ENCODE measurements at places on chromosomes 4 and X.

DNA sequence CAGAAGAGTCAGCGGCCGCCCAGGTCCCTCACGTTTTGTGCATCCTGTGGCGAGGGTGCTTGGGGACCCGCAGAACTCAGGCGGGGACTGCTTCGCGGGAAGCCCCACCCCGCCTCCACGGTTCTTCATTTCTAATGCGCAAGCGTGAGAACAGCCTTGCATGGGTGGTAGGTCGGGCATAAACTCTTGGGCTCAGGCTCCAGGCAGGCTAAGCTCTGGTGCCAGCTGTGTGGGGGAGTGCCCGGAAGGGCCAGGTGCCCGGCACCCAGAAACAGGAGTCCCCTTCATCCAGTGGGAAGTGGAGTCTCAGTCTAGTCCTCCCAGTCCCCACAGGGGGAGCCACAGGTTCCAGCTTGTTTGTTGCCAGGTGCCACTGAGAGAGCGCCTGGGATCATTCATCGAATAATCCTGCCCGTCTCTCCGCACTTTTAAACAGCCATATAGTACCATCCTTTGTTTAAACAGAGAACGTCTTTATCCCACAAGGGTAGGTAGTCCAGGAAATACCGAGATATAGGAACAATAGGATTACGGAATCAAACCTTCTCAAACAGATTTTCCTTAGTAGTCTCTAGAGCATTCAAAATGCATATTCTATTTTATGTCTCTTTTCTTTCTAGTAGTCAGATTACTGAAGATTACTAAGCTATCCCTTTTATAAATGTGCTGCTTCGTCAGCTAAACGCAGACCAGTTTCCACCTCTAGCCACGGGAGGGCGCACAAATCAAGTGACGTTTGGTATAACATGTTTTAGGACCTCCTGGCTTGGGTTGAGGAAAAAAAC is 12.7 kb upstream of the RBBP7 start:
- peak; percentile 35 for DNase-seq
- H3K27ac ChIP-seq: no peak overlapping the region
- H3K4me1 ChIP-seq: no peaks in the 10 kb centered on the region
- peak overlapping the region; percentile 62 for H3K4me3 ChIP-seq
- H3K27me3 ChIP-seq: no peaks in the 10 kb centered on the region

GRCh38 chrX:1485033-1485432 is 32.3 kb upstream of the ASMTL start:
- H3K27ac ChIP-seq: no peak overlapping the region
- no peaks in the 10 kb centered on the region for H3K36me3 ChIP-seq
- DNase-seq: no peak
- no peak overlapping the region for H3K4me3 ChIP-seq
- H3K27me3 ChIP-seq: no peaks in the 10 kb centered on the region
- H3K4me1 ChIP-seq: no peaks in the 10 kb centered on the region

GRCh38 chr4:39308611-39309010 is 57.6 kb downstream of the RFC1 start:
- DNase-seq: peak; percentile 42
- H3K36me3 ChIP-seq: peaks cover 32% of the 10 kb centered on the region
- H3K27ac ChIP-seq: no peak overlapping the region
- peaks cover 5% of the 10 kb centered on the region for H3K4me1 ChIP-seq

DNA sequence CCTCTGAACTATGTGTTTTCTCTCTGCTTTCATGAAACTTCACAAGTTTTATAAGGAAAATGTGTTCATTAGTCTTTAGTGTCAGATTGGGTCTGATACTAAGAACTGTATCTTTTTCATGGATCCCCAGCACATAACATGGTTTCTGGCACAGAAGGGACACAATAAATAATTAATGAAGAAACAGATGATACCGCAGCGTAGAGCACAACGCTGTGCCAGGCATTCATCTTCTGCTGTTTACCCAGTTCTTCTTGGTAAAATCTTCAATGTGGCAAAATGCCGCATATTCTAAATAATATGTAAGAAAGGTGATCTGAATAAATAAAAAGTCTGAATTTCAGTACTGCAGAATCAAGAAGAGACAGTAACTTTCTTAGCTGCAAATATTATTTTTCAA is 12.3 kb downstream of the SCARB2 start:
- no peak overlapping the region for H3K4me3 ChIP-seq
- no peak for DNase-seq
- no peaks in the 10 kb centered on the region for H3K36me3 ChIP-seq
- no peaks in the 10 kb centered on the region for H3K27me3 ChIP-seq
- peaks cover 38% of the 10 kb centered on the region for H3K4me1 ChIP-seq

DNA sequence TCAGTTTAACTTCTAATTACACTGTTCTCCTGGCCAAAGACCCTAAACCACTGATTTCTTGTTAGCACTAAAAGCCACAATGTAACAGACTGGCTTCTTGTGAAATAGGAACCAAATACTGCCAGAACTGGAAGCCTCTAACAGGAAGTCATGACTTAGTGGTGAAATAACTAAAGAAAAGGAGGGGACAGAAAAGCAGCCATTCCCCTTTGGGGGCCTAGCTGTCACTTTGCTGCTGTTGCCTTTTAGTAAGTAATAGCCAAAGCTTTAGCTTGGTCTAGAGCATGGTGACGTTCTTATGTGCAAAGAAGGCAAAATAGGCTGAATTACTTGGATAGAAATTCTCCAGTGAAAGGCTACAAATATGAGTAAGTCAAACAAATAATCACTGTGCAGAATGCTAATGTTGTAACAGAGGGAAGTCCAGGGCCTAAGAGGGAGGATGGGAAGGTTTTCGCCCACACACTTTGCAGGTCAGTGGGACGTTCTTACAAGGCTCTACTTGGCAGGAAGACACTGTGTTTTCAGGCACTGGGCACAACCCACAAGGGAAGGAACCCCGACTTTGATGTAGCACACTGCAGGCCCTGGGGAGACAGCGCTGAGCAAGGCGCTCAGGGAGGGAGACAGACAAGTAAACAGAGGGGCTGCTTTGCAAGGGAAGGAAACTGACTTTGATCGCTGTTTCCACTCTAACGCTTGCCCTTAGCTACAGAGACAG is 16.7 kb downstream of the GAB3 start:
- H3K27ac ChIP-seq: peak overlapping the region; percentile 71
- peaks cover 75% of the 10 kb centered on the region for H3K4me1 ChIP-seq
- peak overlapping the region; percentile 1 for H3K4me3 ChIP-seq
- H3K36me3 ChIP-seq: no peaks in the 10 kb centered on the region
- no peaks in the 10 kb centered on the region for H3K27me3 ChIP-seq
- peak; percentile 73 for DNase-seq

DNA sequence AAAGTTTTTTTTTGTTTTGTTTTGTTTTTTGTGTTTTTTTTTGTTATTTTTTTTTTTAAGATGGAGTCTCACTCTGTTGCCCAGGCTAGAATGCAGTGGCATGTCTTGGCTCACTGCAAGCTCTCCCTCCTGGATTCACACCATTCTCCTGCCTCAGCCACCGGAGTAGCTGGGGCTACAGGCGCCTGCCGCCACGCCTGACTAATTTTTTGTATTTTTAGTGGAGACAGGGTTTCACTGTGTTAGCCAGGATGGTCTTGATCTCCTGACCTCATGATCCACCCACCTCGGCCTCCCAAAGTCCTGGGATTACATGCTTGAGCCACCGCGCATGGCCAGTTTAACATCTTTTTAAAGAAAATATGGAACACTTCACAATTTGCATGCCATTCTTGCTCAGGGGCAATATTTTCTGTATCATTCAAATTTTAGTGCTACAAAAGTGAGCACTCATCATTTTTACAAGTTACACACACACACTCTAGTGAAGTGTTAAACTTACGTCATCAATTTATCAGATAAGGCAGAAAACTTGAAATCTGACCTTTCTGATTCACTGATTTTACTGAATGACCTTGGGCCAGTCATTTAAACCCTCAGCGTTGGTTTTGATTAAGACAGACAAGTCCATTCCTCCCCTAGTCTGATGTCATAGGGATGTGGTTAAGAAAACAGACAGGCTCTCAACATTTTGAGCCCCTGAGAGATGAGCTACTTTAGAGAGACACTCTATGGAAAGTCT is 61.2 kb downstream of the TRIM2 start:
- H3K4me3 ChIP-seq: no peak overlapping the region
- H3K27ac ChIP-seq: no peak overlapping the region
- no peak for DNase-seq
- no peaks in the 10 kb centered on the region for H3K36me3 ChIP-seq

DNA sequence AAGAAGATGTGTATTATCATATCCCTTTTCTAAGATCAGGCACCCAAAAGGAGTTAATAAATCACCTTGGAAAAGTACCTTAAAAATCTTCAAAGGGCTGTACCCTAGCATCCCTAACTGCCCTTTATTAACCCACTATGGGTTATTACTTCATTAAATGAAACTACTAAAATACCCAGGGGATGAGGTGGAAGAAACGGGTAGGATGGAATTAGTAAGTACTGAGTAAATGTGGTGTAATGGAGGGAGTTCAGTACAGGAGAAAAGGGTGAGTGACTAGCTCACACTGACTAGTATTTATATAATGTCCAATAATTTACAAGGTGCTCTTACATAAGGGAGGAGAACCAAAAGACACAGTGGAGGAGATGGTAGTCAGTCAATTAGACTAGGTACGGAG is 51.0 kb upstream of the RASGEF1B start:
- no peaks in the 10 kb centered on the region for H3K4me1 ChIP-seq
- no peak overlapping the region for H3K27ac ChIP-seq
- no peak overlapping the region for H3K4me3 ChIP-seq
- no peaks in the 10 kb centered on the region for H3K36me3 ChIP-seq
- no peaks in the 10 kb centered on the region for H3K27me3 ChIP-seq

DNA sequence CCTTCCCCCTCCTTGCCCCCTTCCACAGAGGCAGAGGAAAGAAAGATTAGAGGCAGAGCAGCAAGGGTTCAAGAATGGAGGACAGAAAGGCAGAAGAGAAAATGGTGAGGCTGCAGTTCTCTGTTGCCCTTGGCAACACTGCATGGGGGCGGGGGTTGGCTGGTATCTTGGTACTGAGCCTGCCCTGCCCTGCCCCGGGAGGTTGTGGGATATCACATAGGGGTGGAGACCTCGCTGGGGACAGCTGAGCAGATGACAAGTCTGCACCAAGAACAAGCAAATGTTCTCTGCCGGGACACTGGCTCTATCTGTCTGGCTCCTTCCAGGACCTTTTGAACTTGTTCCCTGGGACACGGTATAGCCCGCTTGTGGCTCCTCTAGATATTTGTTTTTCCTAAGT is 39.8 kb downstream of the NHS start:
- no peaks in the 10 kb centered on the region for H3K36me3 ChIP-seq
- H3K27me3 ChIP-seq: no peaks in the 10 kb centered on the region
- H3K4me1 ChIP-seq: peaks cover 54% of the 10 kb centered on the region

DNA sequence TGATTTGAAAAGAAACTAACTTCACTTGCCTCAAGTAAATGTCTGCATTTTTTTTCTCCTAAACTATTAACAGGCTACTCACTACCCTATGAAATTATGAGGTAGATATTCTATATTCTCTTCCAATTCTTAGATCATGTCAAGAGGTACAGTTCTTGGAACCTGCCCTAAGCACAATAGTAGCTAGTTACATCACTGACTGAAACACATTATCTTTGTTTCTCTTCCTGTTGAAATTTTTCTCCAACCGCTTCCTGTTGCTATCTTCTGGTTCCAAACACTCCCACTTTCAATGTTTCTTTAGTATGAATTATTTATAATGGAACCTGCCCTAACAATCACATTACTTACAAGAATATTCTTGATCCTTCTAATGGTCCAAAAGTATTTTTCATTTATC is 5.0 kb upstream of the BANK1 start:
- H3K36me3 ChIP-seq: no peaks in the 10 kb centered on the region
- H3K27ac ChIP-seq: no peak overlapping the region
- H3K27me3 ChIP-seq: no peaks in the 10 kb centered on the region
- no peak overlapping the region for H3K4me3 ChIP-seq
- no peak for DNase-seq

All from astrocyte (in vitro differentiated cells and primary cell).